ENCODE measurements at places on chromosomes 4 and X.

DNA sequence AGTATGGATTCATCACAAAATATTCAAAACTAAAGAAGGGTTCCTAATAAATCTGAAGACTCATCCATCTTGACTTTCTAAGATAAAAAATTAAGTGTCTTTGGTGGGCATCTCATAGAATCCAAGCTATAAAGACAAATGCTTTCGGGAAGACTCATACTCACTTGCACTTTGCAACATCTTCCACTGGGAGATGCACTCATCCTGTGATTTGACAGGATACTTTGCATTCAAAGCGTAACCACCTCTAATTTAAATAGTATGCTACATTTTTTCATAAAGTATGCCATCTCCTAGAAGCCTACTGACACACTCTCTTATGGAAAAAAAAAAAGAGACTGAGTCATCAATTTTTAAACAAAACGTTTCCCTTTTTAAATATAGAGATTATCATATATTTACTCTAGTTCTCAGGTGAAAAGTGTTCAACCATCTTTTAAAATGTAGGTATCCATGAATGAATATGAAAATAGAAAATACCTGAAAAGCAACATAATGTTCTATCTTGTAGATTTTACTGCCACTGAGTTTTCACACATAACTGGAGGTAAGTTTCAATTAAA lies 119.6 kb downstream of the KLHL13 start:
- DNase-seq, result peak; percentile 53

GRCh38 chrX:39242187-39242586 lies 440.9 kb downstream of the MID1IP1 start:
- DNase-seq, result peak; percentile 73

DNA sequence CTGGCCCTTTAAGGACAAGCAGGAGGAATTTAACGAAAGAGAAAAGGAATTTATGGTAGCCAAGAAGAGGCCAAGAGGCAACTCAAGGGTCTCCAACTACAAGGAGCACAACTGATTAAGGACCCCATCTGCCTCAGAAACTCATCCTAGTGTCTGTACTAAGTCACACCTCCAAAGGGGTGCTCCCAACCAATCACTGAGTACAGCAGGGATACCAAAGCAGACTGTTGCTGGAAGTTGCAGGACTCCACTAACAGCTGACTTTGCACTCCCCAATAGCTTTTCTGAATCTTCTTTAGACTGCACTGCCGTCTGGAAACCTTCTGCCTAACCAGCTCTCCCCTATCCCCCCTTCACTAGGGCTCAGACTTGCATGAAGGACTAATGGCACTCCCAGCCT lies 50.6 kb downstream of the ATP11C start:
- no peak for DNase-seq

GRCh38 chrX:72050011-72050410 lies 81.7 kb downstream of the RTL5 start:
- DNase-seq, result no peak

DNA sequence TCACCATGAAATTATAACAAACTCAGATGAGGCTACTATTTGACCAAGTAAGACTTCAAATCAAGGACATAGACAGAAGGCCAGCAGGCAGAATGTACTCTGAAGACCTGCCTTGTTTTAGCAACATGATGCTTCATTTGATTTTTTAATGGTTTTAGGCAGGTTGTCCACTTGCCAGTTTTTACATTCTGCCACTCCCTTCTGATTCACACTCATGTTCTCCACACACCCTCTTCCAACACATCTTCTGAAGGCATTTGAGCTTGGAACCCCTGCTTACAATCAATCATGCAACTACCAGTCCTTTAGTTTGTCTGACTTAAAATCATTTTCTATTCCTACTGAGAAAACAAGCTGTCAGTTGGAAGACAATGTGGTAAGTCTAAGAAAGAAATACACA lies 114.9 kb upstream of the SMIM31 start:
- no peak for DNase-seq

GRCh38 chrX:63513825-63514568 lies 162.9 kb upstream of the SPIN4 start:
- DNase-seq, result no peak

All from NCI-H69 (cell line).